NCI-H69 (cell line): ENCODE measurements at places on chromosomes 12 and 14.

DNA sequence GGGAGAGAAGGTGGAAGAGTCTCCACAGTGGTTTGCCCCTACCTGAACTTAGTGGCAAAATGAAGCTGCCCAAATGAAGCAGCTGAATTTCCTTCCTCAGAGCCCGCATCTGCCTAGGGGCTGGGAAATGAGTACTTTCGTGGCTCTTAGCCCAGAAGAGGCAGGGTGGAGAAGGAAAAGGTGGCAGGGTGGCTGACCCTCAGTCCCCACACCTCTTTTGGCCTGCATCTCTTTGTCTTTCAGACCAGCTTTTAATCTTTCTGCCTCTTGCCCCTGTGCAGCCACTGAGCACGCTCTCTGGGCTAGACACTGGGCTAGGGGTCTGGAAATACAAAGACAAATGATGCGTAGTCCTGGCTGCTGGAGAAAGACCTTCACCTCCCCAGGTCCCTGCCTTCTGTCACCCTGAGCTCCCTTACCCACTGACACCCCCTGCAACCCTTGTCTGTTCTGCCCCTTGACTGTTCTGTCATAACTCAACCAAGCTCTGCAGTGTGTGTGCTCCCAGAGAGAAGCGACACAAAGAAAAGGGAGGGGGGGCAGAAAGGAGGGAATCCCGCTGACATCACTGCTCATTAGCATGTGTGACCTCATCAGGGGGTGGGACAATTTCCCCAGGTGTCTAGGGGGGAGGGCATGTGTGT, 371 bp upstream of the REM2 start:
- peak; percentile 93 for DNase-seq

DNA sequence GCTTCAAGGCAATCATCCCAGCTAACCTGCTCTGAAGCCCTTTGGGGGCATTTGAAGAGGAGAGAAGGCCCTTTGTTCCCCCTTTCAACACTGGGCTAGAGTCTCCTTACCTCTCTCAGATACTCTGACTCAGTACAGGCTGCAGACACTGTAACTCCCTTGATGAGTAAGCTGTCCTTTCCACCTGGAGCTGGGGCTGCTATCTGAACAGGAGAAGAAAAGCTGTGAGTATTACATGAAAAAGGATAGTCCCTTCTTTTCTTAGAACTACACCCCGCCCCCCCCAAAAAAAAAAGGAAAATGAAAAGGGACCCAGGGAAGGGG, 186.6 kb upstream of the PLEKHG7 start:
- DNase-seq, result peak; percentile 16

- no peak for DNase-seq
Observed at GRCh38 chr12:31309279-31309678, 16.7 kb downstream of the SINHCAF start.

DNA sequence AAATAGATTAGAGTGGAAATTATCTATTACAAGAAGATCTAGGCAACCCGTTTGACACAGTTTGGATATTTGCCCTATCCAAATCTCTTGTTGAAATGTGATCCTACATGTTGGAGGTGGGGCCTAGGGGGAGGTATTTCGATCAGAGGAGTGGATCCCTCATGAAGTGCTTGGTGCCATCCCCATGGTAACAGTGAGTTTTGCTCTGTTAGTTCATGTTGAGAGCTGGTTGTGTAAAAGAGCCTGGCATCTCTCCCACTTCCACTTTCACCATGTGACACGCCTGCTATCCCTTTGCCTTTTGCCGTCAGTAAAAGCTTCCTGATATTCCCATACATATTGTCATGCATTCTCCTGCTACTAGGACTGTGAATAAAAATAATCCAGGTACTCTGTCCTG, 66.4 kb upstream of the FLRT2 start:
- no peak for DNase-seq

- no peak for DNase-seq
Observed at GRCh38 chr14:54669721-54670561, 103.0 kb downstream of the SAMD4A start.

- DNase-seq, result peak; percentile 91
Observed at GRCh38 chr12:58148405-58148804, 207.0 kb downstream of the ATP23 start.

GRCh38 chr14:61925043-61925442, 162.8 kb downstream of the SNAPC1 start:
- DNase-seq, result peak; percentile 69

- DNase-seq, result no peak
Observed at GRCh38 chr14:75989134-75989533, 3.6 kb downstream of the IFT43 start.

DNA sequence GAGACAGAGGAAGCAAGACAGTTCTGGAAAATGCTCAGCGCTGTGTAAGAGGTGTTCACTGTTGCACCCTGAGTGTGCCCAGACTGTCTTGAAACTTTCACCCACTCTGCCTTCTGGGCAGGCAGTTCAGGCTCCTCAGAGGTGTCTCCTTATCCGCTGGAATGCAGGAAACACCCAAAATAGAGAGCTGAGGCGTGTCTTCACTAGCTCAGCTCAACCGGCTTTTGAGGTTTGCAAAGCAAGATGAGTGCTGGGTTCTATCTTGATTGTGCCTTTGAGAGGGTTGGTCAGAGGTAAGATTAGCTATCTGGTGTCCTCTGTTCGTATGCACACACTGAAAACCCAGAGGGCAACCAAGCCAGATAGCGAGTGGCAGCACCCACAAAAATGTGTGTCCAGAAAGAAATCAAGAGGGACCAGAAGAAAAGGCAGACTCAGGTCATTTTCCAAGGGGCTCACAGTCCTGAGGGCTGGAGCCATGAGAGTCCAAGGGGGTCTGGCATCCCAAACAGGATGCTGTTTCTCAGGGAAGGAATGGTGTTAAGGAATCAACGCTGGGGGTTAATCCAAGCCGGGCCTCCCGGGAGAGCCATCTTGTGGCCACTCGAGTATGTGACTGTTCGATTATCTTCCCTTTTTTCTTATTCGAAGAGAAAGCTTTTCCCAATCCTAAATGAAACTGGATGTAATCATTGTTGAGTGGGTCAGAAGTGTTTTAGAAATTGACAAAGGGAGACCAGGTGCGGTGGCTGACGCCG, 47.1 kb downstream of the TBX3 start:
- DNase-seq, result peak; percentile 22
